ENCODE measurements at places on chromosomes 2 and 18.
A peak's percentile ranks its signal among the peaks of the same experiment; 100 is the strongest.

GRCh38 chr18:53551868-53552426 is 672.5 kb downstream of the MBD2 start:
- no peak for DNase-seq

- DNase-seq = no peak
Measured at GRCh38 chr18:42187611-42188380, 232.8 kb downstream of the PIK3C3 start.

DNA sequence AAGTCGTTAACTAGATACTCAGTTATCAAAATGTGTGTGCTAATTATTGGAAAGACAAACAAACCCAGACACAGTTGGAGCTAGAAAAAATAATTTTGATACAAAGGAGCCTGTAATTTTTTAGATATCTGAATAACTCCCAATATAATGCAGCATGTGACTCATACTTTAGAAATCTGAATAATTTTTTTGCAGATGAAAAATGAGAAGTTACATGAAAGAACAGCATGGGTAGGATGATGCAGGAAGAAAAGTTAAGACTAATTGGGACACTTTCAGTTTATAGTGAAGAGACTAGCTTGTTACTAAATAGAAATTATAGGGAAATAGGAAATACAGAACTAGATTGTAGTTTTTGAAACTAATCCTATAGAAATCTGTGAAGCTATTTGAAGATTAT is 945.8 kb downstream of the CBLN2 start:
- DNase-seq = no peak

- DNase-seq = no peak
Measured at GRCh38 chr2:220227266-220227920, 600.0 kb downstream of the SLC4A3 start.

DNA sequence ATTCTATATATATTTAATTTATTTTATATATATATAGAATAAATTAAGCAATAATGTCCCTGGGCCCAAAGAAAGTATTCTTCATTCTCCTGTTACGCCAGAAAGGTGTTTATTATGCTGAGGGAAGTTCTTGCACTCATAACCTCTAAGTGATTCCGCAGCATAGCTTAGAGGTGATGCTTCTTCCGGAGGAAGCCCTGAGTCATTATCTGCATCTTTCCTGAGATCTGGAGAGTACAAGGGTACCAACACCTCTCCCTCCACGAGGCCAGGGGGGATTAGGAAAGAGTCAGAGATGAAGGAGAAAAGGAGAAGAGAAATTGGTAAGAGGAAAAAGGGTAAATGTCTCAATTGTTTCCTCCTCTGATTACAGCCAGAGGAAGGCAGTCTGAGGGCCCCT is 43.1 kb upstream of the RTN4 start:
- DNase-seq = no peak

DNA sequence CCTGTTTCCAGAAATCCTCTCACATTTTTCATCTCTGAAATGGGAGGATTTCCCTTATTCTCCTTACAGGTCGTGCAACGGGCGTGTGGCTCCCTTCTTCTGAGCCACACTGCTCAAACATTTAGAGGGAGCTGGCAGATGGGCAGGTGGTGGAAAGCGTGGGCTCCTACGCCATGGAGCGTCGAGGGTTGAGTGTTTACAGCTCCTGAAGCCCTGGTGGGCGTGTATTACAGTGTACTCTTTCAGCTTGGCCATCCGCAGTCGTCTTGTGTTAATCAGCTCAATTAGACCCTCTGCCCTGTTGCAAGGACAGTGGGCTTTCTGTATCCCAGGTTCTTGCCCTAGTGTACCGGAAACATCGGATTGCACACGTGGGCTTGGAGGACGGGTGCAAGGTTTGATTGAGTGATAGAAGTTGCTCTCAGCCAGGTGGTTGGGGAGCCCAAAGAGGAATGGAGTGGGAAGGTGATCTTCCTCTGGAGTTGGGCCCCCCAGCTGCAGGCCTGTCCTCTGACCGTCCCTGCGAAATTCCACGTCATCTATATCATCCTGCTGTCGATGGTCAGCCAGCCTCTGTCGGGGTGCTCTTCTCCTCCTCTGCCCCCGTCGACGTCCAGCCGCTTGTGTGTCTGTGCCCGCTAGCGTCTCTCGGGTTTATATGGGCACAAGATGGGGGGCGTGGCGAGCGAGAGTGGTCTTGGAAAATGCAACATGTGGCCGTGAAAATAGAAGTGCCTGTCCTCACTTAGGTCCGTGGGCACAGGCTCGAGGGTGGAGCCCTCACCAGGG is 120.3 kb upstream of the DSEL start:
- no peak for DNase-seq

DNA sequence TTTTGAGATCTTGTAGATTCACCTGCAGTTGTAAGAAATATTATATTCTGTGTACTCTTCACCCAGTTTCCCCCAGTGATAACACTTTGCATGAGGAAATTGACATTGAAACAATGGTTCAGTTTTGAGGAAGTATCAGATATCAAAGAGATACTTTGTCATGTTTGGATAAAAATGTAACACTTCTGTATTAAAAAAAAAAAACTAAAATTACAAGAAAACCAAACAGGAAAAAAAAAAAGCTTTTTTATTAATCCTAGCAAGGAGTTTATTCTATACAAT is 204.0 kb downstream of the ARL4C start:
- no peak for DNase-seq

- no peak for DNase-seq
Measured at GRCh38 chr2:2587354-2587753, 256.3 kb upstream of the MYT1L start.

- no peak for DNase-seq
Measured at GRCh38 chr2:232352511-232353091, 25.9 kb upstream of the ALPP start.

DNA sequence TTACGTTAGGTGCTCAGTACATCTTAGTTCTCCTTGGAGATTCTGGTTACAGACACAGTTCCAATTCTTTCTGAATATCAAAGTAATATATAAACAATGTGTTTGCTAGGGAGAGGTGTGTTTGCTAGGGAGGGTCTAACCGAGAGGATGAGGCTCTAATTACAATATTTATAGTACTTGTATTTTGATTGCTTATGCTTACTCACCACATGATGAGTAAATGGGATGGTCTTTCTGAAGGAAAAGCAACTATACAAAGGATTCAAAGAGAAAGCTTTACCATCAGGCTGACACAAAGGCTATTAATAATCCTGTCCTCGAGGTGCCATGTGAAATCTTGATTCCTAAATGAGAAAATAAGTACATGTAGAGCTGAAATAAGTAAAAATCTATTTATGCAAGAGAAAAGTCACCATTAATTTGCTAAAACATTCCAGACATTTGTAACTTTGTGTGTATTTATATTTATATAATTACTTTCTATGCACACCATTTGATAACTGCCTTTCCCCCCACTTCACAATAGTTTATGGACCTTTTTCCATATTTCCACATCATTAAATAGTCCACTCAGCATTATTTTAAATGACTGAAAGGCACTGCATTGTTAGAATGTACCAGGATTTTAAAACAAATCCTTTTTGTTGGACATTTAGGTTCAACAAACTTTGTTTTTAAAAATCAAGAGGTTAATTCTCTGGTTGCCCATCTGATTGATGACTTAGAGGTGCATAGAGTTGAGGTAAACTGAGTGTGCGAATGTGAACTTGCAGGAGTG is 94.5 kb upstream of the FN1 start:
- peak; percentile 25 for DNase-seq

- DNase-seq = no peak
Measured at GRCh38 chr2:128485761-128486639, 167.3 kb upstream of the HS6ST1 start.

DNA sequence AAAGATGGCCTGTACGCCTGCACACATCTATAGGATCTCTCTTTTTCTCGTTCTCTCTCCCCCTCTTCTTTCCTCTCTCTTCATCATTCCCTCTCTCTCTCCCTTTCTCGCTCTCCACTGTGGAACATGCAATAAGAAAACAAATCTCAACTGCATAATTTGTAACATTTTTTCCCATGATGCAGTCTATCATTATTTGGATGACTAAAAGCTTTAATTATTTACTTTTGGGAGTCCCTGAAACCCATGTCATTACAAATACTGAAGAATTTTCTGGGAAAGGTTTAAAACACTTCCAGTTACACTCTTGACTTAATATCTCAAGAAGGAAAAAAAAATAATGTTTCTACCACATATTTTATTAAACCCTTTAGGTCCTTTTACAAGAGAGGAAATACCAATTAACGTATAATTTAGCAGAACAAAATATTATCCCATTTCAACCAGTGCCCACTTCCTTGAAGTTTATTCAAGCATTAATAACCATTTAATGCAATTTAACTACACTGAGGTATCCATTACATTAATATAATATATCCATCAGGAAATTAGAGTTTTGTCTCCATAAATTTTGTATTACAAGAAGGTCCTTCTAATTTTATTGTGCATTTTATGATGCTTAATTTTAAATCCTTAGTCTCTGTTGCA is 1615.2 kb upstream of the ACVR2A start:
- no peak for DNase-seq

GRCh38 chr18:50163505-50163904 is 31.4 kb downstream of the MYO5B start:
- DNase-seq = peak; percentile 71

GRCh38 chr2:75140288-75140687 is 59.0 kb downstream of the TACR1 start:
- DNase-seq = no peak

DNA sequence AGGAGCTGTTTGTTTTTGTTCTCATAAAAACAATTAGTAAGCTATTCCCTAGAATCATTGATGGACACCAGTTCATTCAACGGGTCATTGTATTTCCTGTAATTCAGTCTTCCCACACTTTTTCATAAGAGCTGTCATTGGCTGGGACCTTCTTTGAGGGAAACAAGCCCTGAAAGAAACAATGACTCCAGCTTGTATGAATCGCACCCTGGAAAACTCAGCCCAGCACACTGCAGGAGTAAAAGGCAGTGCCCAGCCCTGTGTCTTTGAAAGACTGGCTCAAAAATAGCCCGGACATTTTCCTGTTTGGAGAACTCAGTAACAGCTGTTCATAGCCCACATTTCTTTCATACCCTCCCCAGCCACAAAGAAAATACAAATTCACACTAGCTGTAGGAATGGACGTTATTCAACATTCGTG is 81.5 kb downstream of the NCKAP5 start:
- no peak for DNase-seq

DNA sequence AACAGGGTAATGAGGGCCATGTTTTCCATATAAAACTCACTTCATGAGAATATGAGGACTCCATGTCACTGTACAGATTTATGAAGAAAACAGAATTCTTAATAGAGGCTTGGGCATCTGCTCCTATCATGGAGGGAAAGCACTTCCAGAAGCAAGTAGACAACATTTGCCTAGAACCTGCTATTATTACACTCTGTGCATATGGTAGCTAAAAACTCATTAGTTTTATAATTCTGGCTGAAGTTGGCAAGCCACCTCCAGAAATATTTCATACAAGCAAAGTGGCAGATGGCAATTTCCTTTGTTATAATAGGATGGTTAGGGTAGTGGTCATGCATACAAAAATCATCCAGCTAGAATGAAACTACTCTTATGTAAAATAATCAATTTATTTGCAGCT is 65.8 kb upstream of the TLK1 start:
- DNase-seq = no peak

DNA sequence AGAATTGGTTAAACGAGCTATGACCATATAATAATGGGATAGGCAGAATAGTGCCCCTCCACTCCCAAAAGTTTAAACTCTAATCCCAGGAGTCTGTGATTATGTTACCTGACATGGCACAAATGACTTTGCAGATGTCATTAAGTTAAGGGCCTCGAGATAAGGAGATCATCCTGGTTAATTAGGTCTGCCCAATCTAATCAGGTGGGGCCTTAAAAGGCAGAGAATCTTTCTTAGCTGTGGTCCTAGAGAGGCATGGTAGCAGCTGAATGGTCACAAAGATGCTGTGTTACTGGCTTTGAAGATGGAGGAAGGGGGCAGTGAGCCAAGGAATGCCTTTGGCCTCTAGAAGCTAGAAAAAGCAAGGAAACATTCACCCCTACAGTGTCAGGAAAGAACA is 31.1 kb downstream of the TACR1 start:
- DNase-seq = no peak

DNA sequence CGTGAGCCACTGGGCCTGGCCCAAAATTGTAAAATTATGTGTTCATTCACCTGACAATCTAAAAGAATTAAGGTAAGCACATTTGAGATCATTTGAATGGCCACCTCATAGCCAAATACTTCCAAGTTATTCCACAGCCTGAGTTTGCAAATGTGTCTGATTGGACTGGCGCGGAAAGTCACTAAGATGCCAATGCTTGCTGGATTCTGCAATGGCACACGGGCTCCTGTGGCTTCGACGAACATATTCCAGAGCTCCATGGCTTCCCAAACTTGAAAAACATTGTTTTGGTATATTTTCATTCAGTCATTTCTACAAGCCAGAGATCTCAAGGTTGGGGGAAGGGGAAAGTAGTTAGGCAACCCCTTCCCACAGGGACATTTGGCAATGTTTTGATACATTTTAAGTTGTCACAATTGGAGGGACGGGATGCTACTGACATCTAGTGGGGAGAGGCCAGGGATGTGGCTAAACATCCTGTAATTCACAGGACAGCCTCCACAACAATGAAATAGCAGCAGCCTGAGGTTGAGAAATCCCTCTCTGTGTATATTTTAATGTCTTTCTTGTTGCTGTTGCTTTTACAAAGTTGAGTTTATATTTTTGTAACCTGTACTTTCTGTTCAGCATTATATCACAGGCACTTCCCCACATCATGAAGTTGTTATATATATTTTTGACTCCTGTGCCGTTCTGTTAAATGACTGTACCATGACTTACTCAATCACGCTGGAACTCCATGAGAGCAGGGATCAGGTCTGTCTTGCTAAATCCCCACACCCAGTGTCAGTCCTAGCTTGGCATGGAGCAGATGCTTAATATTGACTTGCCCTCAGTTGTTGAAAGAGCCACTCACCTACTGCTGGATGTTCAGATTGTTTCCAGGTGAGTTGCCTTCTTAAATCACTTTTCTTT is 56.9 kb downstream of the COL4A4 start:
- DNase-seq = peak; percentile 55

- peak; percentile 2 for DNase-seq
Measured at GRCh38 chr2:220076734-220077133, 449.3 kb downstream of the SLC4A3 start.

DNA sequence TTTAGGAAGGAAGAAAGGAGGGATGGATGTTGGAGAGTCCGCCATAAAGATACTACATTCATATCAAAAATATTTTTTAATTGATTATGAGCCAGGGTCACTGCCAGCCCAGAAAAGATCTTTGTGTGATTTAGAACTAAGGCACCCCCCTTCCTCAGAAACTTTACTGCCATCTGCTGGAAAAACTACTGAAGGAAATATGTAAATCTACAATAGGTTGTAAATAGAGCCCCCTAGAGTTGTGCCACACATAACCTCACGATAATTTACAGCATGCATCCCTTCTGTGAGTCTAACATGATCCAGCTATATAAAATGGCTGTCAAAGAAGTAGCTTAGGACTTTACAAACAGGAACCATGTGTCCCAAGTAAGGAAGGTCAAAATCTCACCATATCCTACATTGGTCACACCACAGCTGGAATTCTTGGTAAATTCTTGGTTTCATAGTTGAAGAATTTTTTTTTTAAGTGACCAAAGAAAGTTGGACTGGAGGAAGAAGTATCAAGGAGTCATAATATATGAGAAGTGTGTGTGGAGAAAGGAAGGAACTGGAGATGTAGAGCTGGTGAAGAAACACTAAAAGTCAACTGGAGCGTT is 152.5 kb downstream of the CYP26B1 start:
- DNase-seq = no peak
